ENCODE measurements at places on chromosomes 2 and 18.
A peak's percentile ranks its signal among the peaks of the same experiment; 100 is the strongest.

GRCh38 chr2:100292022-100292580, 30.2 kb downstream of the LONRF2 start:
- peak; percentile 53 for DNase-seq

DNA sequence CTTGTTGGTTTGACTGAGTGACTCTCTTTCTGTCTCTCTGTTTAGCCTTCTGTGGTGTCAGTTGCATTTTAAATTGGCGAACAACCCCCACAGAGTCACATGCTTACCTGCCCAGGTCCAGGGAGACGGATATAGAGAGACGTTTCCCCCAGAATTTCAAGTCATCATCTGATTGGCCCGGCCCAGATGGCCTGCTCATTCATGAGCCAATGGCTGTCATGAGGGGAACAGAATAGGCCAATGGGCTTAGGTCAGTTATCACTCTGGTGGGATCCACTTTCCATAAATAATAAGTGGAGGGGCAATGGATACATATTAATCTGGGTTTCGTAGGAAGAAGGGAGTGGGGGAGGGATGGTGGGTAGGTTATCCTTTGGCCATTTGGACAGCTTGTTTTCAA, 150.0 kb upstream of the SPRED2 start:
- no peak for DNase-seq

- DNase-seq: no peak
Measured at GRCh38 chr2:236867441-236868260, 218.0 kb upstream of the COPS8 start.

DNA sequence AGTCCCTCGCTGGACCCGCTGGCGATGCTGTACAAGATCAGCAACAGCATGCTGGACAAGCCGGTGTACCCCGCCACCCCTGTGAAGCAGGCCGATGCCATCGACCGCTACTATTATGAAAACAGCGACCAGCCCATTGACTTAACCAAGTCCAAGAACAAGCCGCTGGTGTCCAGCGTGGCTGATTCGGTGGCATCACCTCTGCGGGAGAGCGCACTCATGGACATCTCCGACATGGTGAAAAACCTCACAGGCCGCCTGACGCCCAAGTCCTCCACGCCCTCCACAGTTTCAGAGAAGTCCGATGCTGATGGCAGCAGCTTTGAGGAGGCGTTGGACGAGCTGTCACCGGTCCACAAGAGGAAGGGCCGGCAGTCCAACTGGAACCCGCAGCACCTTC, 77.1 kb downstream of the TSHZ1 start:
- no peak for DNase-seq

GRCh38 chr18:37955201-37955600, 389.6 kb upstream of the CELF4 start:
- no peak for DNase-seq

GRCh38 chr2:132814651-132815050, 144.6 kb upstream of the LYPD1 start:
- DNase-seq: no peak

GRCh38 chr2:55460562-55460961, 40.9 kb upstream of the CCDC88A start:
- DNase-seq: peak; percentile 7

DNA sequence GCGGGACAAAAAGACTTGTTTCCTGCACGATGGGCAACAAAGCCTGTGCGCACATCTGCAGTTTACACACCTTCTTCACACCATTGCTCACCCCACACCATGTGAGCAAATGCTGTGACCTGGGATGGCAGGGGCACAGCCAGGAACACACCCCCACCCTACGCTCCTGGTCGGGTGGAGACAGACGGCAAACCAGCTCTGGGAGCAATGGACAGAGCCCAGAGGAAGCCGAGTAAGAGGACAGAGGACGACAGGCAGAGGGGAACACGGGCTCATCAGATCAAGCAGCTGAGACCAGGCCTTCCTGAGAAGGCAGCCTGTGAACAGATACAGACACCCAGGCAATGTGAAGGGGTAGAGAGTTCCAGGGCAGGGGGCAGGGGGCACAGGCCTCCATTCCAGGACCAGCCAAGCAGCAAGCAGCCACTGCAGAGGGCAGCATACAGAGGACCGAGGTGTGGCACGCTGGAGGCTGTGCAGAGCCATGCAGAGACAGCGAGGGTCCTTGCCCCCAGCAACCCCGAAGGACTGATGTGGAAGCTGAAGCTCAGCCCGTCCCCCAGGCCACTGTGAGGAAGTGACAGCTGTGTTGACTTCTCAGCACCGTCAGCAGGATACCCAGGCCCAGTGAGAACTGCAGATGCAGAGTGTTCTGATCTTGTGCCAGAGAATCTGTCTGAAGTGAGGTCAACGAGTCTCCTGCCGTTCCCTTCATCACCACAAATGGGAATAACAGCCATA, 46.2 kb downstream of the PARD6G start:
- DNase-seq: no peak

- no peak for DNase-seq
Measured at GRCh38 chr2:201949181-201949926, 84.3 kb upstream of the FZD7 start.

GRCh38 chr2:85409845-85410583, at the start of gene CAPG:
Gene CAPG (minus strand): TSS chr2:85410366. CDS start chr2:85402145, 8,221 bp downstream.
- peak; percentile 90 for DNase-seq

DNA sequence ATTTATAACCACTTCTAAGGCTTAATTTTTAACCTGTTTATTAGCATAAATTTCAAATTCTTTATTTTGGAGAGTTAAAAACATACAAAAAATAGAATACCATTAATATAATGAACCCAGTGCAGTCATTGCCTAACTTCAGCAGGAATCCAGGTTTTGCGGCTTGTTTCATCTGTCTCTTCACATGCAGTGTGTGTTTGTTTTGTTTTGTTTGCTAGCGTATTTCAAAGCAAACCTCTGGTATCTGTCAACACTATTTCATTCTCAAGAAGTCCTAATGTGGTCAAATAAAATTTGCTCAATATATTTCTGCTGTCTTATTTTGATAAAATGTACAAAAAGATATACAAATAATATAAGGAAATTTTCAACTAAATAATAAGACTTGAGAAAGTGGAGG, 328.5 kb downstream of the AGPS start:
- DNase-seq: no peak

GRCh38 chr18:55382277-55382805, 205.7 kb downstream of the TCF4 start:
- DNase-seq: no peak

GRCh38 chr18:56702946-56703345, 51.8 kb downstream of the WDR7 start:
- DNase-seq: peak; percentile 37

GRCh38 chr2:216651351-216651881, 18.2 kb downstream of the IGFBP2 start:
- DNase-seq: peak; percentile 55

GRCh38 chr2:33384599-33384961, 91.9 kb upstream of the RASGRP3 start:
- DNase-seq: no peak

DNA sequence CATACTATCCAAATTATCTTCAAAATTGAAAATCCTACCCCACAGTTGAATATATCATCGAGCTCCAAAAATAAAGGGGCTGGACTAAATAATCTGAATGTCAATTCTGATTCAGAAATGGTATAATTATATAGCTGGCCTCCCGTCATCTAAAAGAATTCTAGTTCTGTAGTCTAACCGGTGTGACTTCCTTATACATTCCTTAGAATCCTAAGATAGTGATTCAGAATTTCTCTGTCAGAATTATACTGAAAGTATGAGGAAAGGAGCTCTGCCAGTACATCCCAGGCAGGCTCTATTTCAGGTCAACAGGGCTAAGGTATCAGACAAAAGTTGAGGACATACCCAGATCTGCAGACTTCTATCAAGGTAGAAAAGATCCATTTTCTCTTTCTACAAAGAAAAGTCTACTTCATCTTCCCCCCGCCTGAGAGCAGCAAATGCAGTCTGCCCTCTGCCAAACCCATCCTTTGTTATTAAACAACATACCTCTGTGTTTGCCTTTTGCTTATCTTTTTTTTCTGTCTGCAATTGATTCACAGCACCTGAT, 128.5 kb downstream of the METTL4 start:
- no peak for DNase-seq

DNA sequence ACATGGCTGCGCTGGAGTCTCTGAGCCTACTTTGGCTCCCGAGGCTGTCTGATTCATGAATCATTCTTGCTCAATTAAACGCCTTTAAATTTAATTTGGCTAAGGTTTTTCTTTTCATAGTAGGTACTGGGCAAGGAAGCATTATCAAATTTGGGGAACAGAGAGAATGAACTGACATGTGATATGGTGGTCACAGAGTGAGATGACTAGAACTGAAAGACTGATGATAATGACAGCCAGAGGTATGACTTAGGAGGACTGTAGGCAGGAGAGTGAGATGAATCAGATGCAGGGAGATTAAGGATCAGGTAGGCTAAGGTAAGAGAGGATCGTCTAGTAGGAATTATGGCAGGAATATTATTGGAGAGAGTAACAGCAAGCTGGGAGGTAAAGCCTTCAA, 40.9 kb upstream of the ST8SIA3 start:
- DNase-seq: no peak

DNA sequence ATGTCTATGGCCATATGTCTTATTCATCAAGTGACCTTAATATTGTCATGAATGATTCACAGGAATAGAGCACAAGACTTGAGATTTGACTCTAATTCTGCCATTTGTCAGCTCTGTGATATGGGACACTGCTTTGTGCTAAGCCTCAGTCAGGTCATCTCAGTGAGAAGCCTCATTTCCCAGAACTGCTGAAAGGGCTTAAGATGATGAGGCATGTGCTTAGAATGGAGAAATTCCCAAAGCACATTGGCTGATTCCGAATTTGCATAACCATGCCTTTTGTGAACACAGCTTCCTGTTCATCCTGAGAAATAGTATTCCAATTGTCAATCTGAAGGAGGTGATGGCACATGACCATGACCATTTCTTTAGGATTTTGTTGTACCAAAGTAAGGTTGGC, 218.1 kb downstream of the ALK start:
- no peak for DNase-seq

GRCh38 chr2:218218268-218219185, 1.5 kb downstream of the ARPC2 start:
- peak; percentile 74 for DNase-seq

DNA sequence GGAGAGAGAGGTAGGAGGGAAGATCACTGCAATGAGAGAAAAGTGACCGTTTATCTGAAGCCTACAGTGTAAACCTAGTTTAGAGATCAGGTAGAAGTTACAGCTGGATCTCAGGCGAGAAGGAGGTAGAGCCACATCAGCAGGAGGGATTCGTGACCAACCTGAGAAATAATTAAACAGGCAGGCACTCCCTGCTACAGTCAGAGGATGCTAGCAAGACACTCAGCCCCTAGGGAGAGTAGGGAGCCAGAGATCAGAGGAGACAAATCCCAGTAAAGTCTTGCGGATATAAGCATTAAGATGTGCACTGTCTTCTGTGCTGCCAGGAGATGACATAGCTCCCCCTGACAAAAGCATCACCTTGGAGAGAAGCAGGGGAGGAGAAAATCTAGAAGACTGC, 629.1 kb upstream of the SLC39A10 start:
- DNase-seq: no peak

GRCh38 chr2:201164166-201164565, 18.8 kb upstream of the CASP10 start:
- DNase-seq: no peak

DNA sequence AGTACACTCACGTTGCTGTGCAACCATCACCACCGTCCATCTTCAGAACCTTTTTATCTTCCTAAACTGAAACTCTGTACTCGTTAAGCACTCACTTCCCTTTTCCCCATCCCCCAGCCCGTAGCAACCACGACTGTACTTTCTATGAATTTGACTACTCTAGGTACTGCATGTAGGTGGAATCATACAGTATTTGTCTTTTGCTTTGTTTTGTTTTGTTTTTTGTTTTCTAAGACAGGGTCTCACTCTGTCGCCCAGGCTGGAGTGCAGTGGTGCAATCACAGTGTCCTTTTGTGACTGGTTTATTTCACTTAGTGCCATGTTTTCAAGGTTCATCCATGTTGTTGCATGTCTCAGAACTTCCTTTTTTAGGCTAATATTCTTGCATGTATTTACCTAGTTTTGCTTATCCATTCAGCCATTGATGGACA, 7.0 kb upstream of the TYMS start:
- no peak for DNase-seq

- peak; percentile 62 for DNase-seq
Measured at GRCh38 chr2:11738589-11739436, 7.6 kb upstream of the LPIN1 start.

- DNase-seq: peak; percentile 25
Measured at GRCh38 chr2:174969091-174969734, 36.0 kb downstream of the CHN1 start.

- DNase-seq: no peak
Measured at GRCh38 chr18:36589857-36590543, 238.8 kb downstream of the TPGS2 start.

GRCh38 chr2:232587512-232587911, 37.0 kb downstream of the EIF4E2 start:
- DNase-seq: peak; percentile 86

- DNase-seq: no peak
Measured at GRCh38 chr2:29372185-29372584, 257.0 kb downstream of the CLIP4 start.

DNA sequence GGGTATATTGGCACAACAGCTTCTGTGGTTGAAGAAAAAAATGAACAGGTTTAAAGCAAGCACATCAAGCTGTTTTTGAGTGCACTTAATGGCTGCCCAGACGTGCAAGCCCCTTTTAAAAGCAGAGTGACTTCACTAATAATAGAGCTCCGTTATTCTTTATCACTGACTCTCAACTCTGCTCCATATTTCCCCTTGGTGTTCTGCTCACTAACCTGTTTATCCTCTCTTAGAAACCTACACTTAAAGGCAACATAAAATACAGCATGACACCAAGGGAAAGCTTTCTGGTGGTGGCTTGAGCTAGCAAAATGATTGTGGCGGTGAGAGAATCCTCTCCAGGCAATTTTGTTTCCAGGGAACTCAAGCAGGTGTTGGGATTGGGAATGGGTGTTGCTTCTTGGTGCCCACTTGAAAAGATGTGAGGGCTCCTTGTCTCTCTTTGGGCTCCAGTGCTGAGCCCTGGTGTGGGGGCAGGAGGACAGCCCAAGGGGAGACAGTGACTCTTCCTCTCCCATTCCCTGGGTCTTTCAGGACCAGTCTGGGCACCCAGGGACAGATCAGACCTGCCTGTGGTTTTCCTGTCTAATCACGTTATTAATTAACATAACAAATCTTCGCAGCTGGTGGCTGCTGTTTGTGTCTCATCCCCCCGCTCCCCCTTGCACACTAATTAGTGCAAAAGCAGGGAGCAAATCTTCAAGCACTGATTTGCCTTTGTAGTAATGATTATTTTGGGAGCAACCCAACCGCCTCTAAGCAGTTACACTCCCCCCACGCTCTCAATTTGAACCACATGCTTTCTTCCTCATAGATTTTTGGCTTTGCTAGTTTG, 289.4 kb upstream of the CXCR4 start:
- no peak for DNase-seq

GRCh38 chr2:53886406-53887280, 26.9 kb upstream of the GPR75 start:
- no peak for DNase-seq

All from inflammatory macrophage (primary cell).